ENCODE measurements at places on chromosomes 2 and 18. TPM values are rescaled to one million over a fixed set of nuclear protein-coding genes. Genes with fewer than 3 reads are reported as not detected.

The MYCN gene
- polyA plus RNA-seq: 2.2 TPM

The FAM228A gene
- 0.39 TPM for polyA plus RNA-seq

DNA sequence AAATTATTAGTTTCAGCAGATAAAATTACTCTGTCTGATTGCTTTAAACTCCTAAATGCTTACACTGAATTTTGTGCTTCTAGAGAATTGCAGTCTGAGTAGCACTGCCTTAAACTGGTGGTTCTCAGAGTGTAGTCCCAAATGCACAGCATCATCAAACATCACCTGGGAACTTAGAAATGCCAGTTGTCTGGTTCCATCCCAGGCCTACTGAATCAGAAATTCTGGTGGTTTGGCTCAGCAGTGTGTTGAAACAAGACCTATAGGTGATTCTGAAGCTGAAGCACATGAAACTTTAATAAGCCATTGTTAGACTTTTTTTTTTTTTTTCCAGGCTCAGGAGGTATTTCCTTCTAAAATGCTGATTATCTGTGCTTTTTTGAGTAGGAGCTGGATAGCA is 22.0 kb downstream of the EPC2 start:
- DNase-seq: no peak

DNA sequence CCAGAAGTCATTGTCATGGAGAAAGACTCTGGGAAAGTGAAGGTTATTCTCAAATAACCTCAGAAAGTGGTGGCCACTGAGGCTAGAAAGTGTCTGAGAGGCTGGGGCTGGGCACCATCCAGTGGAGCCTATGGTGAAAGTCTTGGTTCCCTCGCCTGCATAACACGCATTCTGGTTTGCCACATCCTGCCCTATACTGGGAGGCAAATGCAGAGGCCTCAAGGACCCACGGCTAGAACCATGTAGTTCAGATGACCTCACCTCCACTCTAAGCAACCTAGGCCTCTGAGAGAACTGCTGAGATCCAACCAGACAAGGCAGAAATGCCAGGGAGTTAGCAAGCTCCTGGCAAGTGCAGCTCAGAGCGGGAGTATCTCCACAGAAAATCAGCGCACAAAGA is 5.1 kb downstream of the ITGB6 start:
- no peak for DNase-seq

DNA sequence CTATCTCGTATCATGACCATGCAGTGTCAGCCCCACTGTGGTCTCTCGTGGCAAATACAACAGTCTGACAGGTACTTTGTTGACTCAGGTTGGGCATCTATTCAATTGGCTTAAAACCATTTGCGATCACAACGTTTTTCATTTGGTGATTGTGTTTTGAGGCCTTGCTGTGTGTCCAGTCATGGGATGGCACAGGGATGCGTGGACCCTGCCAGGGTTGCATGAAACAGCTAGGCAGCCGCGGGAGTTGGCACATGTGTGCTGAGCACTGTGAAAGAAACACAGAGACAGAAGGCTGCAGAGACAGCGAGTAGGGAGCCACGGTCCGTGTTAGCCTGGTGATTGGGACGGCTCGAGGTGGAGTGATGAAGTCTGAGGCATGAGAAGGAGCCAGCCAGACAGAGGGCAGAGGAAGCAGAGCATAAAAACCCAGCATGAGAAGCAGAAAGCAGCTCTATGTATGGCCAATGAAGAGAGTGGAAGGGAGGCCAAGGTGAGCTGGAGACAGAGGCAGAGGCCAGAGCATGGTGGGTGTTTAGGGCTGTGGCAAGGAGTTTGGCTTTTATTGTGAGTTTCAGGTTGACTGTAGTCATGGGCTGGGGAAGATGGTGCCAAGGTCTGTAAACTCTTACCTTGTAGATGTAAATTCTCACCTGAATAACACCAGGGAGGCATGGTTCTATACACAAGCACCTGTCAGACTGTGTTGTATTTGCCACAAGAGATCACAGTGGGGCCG is 31.8 kb upstream of the IL1R1 start:
- no peak for DNase-seq

- no peak for DNase-seq
These were observed 11.2 kb downstream of the REV1 start for GRCh38 chr2:99478632-99479031.

GRCh38 chr2:76298041-76298440 is 587.3 kb upstream of the GCFC2 start:
- no peak for DNase-seq

GRCh38 chr2:74297391-74297790 is 45.8 kb downstream of the SLC4A5 start:
- DNase-seq: no peak

GRCh38 chr2:28035163-28035690 is 144.7 kb downstream of the BABAM2 start:
- no peak for DNase-seq

- no peak for DNase-seq
These were observed 31.6 kb downstream of the STK39 start for GRCh38 chr2:168215813-168216212.
